ENCODE measurements at places on chromosomes 5 and 9.

GRCh38 chr5:80597500-80597899 is 27.4 kb upstream of the ANKRD34B start:
- DNase-seq, result no peak

DNA sequence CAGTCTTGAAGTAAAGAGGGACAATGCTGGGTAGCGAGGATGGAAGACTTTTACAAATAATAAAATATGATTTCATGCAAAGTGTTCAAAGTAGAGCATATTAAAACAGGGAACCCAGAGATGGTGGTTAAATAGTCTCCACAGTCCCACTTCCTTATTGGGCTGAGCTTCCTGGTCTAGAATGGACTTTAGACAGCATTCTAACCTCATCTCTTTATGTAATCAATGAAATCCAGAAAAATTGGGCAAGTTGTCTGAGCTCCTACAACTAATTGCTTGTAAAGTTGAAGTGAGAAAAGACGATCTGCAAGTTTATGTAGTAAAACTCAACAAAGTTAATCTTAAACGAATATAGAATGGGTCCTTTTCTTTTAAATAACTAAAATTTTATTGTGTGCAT is 328.9 kb downstream of the PJA2 start:
- no peak for DNase-seq

DNA sequence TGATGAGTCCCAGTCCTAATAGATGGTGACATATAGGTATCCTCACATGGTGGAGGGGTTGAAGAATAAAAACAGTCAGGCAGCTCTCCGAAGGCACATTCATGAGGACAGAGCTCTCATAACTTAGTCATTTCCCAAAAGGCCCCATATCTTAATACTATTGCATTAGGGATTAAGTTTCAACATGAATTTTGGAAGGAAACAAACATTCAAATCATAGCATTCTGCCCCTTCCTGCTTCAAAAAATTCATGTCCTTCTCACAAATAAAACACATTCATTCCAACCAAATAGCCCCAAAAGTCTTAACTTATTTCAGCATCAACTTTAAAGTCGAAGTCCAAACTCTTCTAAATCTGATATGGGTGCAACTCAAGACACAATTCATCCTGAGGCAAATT is 277.2 kb upstream of the NR4A3 start:
- no peak for DNase-seq

GRCh38 chr5:1172007-1172581 is 29.3 kb upstream of the SLC6A19 start:
- no peak for DNase-seq

- DNase-seq, result no peak
Measured at GRCh38 chr9:35814106-35814840, 569 bp downstream of the HINT2 start.

GRCh38 chr9:2732492-2732891 is 15.2 kb downstream of the KCNV2 start:
- DNase-seq, result no peak

DNA sequence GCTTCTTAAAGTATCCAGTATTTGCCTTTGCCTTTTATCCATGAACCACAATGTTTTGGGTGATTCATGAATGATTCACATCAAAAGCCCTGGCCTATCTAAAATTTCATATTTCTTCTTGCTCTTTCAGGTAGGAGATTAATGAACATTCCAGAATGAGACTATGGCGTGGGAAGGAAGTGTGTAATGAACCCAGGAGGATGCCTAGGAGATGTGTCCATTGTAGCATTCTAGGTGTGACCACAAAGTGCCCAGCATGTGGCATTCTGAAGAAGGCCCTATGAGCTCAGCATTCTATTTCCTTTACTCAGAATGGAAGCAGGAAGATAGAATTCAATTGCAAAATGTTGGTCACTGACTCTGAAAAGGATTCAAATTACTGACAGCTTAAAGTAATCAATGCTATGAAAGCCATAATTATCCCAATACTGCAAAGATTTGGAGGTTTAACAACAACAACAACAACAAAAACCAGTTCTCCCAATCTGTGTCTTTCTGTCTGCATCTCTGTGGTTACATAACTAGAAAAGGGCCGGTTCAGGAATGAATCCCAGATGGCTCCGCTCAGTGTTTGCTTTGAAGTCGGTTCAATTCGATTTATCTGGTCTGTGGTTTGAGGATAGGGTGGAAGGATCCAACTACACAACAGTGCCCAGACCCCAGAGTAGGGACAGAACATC is 126.7 kb downstream of the FOXD1 start:
- DNase-seq, result no peak

GRCh38 chr5:66529182-66529581 is 67.0 kb upstream of the MAST4 start:
- DNase-seq, result no peak

DNA sequence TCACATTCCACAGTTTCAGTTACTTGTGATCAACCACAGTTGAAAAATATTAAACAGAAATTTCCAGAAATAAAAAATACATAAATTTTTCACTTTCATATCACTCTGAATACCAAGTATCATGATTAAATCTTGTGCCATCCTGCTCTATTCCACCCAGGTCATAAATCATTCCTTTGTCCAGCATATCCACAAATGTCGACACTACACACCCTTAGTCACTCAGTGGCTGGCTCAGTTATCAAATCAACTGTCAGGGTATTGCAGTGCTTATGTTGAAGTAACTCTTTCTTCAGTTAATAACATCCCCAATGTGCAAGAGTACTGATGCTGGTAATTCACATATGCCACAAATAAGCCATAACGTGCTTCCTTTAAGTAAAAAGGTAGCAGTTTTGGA is 115.7 kb downstream of the FBXL17 start:
- no peak for DNase-seq

GRCh38 chr5:105288946-105289345 is 1726.4 kb upstream of the NUDT12 start:
- no peak for DNase-seq

DNA sequence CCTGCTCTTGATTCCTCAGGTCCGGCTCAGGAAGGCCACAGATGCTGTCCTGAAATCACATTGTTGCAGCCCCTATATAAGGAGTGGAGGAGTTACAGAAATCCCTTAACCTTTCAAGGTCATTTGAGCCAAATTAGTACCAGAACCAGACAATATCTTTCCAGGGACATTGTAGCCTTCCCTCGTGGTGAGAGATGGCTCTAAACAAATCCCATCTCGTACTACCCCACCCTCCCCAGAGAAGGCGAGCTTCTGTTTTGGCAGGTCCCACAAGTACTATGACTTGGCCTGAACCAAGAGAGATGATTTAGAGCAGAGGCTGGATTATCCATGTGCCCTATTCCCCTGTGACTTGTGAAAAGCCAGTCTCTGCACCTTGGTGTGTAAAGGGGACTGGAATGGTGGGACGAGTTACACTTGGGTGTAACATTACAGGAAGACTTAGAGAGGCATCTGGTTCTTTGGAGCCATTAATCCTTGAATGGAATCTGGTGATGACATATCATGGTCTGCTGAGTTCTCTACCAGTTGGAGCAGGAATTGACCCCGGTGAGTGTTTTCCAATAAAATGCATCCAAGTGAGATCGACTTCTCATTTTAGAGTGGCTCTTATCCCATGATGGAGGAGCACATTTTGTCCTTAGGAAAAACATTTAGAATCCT is at the start of gene FAM240B:
FAM240B (minus strand) TSS at position 51 of the 663 bp plus-strand sequence. CDS start 16,134 bp downstream, outside the sequence.
- no peak for DNase-seq

DNA sequence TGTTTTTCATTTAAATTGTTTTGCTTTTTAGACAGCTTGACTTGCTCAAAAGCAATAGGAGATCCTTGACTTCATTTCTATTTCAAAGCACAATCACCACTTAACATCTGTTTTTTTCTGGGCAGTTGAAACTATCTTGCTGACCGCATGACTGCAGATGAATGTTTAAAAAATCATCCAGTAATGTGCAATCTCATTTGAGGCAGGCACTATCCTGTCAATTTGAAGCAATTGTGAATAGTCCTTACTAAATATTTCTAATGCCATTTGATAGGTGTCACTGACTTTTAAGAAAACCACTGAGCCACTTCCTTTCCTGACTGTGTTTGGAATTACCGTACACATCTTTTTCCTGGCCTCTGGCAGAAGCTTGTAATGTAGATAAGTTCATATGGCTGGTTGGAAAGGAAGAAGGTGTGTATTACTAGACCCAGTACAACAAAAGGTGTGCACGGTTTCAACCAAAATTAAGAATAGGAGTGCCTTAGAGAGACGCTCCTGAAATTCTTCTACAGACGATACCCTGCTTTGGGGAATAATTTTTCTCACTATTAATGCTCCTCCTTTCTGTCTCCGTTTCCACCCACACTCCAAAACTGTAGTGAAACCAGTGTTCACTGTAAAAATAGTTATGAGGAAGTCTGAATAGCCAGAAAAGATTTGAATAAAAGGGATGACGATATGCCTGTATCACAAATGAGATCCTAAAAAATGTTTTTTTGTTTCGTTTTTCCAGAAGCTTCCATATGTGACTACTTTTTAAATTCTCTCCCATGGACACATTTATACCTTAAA is 136.7 kb upstream of the MOCS2 start:
- no peak for DNase-seq

DNA sequence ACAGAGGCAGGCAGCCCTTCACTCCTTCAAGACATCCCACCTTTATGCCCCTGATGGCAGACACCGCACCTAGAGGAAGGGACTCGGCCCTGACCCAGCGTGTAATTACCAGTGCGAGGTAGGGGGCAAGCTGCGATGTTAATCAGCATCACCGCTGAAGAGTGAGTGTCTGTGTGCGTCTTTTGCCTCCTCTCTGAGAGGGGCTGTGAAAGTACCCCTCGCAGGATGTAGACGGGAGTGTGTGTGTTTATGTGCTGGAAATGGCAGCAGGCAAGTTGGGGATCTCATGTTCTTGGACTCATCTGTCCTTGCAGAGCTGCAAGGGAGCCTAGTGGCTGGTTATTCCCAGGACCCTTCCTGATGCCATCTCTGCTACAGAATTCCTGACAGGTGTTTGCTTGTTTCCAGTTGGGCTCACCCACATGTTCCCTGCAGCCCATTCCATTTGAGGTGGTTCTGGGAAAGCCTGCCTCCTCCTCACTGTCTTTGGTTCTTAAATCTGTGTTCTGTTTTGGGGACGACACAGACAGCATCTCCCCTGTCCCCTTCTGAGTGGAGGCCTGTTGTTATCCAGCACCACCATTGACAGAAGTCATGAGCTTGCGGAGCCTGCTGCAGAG is 70.5 kb downstream of the ZNF618 start:
- no peak for DNase-seq

DNA sequence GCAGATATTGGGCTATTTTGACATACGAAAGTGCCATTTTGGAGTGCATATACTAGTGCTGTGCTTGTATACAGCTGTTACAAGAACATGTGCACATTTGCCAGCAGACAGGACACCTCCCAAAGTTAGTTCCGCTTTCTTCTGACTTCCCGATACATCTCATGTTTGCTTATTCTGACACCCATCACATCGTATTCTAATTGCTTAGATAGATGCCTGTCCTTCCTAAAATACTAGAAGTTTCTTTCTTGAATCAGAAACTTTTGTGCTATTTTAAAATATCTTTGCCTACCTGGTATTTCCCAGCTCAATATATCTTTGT is 177.8 kb downstream of the TTLL11 start:
- no peak for DNase-seq

GRCh38 chr5:77145666-77146065 is 58.6 kb upstream of the ZBED3 start:
- DNase-seq, result no peak

GRCh38 chr9:104927216-104927911 is 591 bp downstream of the ABCA1 start:
- peak; percentile 12 for DNase-seq

- DNase-seq, result no peak
Measured at GRCh38 chr9:105193560-105193959, 50.9 kb upstream of the SLC44A1 start.

DNA sequence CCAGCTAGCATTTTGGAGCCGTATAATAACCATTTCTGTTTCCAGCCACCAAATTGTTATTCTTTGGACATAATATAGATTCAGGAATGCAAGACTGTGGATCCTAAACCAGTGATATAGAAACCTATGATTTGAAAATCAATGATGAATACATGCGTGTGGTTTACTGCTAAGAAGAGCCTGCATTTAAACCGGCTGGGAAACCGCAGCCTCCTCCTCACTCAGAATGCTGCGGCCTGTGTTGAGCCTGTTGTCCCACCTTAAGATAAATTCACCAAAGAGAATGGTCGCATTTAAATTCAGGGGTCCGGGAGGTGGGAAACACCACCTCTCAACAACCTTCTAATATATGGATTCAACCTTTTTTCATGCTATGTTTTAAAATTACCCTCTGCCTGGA is 148.0 kb downstream of the MEF2C start:
- no peak for DNase-seq

Data from stimulated activated CD4-positive, alpha-beta T cell treated with anti-CD3 and anti-CD28 coated beads, Interleukin-12 subunit alpha, Interleukin-12 subunit beta, amount 100 ng/mL, for 4 hours (primary cell).